Stimulated activated CD8-positive, alpha-beta memory T cell treated with anti-CD3 and anti-CD28 coated beads, Interleukin-4, amount 100 ng/mL, for 4 hours (primary cell): ENCODE measurements at places on chromosomes 12 and 14.

GRCh38 chr14:87615047-87615446 lies 377.9 kb downstream of the GALC start:
- no peak for DNase-seq

GRCh38 chr14:100329233-100330006 lies 6.3 kb downstream of the SLC25A47 start:
- DNase-seq: no peak

GRCh38 chr12:104637604-104638003 lies 180.9 kb downstream of the CHST11 start:
- no peak for DNase-seq

- DNase-seq: no peak
These were observed 78.5 kb downstream of the DICER1 start for GRCh38 chr14:95078867-95079266.

DNA sequence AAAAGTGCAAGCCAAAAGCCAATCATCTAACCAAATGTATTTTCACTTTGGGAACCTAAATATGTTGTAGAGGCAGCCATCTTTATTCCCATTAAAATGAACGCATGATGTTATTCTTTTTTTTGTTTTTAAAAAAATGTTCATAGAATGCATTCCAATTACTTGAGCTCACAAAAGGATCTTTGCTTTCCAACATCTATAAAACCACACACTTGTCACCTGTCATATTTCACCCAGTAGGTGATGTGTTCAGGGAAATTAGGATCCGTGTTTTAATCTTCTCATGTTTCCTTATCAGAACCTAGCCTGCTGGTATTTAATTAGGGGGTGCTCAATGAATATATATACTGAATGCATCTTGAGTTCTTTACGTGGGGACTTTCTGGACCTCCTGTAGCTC lies 13.6 kb downstream of the TTC8 start:
- no peak for DNase-seq

DNA sequence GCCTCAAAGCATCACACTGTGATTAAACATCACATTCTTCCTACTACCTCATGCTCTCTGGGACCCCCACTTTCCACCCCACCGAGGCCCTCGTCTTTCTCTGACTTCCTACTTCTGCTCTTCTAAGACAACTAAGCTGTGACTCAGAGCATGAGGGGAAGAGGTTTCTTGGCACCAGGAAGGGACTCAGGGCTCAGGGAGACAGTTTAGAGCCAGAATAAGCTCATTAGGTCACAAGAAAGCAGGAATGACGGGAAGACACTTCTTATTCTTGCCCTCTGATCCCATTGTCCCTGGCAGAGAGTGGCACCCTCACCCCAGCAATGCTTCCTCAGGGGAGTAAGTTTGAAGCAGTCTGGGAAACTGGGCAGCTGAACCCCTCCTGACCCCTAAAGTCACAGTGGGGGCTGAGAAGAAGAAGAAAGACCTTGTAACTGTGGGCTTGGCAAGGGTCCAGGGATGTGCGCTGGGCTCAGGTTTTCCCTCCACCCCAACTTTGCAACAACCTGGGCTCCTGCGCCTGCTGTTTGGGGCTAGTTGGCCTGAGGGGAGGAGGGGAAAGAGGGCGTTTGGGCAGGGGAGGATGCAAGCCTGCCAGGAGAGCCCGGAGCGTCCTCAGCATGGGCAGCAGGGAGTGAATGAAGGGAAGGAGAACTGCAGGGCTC lies 64.6 kb upstream of the ACTN1 start:
- no peak for DNase-seq

DNA sequence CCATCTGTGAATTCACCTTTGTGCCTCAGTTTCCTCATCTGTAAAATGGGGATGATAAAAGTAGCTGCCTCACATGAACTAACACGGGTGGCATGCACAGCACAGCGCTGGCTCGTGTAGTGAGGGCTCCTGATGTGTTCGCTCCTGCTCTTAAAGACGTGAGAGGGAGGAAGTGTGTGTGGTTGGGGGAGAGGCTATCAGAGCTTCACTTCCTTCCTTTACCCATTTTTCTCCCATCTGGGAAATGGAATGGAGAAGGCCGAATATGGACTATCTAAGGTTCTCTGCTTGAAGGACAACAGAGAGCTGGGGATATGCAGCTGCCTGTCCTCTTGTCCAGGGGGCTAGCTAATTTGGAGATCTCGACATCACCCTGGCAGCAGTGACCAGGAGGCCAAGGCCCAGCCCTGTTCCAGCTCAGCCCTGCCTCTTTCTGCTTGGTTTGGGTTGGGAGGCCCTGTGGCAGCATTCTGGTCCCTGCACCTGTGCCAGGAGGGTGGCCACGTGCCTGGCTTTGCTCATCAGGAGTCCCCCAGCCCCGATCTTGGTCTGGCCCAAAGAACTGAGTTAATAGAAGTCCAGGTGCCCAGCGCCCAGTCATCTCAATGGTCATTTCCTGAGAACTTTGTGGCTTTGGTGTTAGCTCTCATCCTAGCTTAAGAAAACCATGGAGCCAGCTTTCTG lies 44.5 kb upstream of the ESRRB start:
- DNase-seq: no peak

GRCh38 chr14:34049790-34050189 lies 98.9 kb upstream of the EGLN3 start:
- DNase-seq: no peak

DNA sequence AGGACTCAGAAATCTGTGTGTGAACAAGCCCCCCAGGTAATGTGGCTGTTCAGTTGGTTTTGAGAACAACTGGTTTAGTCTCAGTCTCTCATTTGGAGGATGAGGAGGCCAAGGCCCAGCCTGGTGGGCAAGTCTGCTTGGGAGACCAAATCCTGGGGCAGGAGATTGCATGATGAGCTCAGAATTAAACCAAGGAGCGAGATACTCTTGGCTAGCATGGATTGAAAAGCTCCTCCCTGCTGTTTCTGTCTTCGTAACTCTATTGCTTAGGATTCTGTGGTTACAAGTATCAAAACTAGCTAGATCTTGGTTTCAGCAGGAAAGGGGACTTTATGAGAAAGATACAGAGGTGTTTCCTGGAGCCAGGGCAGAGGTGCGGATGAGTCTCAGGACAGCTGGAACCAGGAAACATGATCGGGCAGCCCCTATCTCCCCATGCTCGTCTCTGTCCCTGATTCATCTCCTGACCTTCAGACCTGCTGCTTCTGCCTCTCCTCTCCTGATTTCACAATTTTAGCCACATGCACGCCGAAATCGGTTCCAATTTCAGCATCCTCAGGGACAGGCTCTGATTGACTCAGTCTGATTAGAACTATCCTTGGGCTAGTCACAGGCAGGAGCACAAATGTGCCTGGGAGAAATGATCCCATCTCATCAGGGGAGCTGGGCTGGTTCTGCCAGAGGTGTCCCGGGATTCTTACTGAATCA lies 40.2 kb upstream of the RIN3 start:
- no peak for DNase-seq

DNA sequence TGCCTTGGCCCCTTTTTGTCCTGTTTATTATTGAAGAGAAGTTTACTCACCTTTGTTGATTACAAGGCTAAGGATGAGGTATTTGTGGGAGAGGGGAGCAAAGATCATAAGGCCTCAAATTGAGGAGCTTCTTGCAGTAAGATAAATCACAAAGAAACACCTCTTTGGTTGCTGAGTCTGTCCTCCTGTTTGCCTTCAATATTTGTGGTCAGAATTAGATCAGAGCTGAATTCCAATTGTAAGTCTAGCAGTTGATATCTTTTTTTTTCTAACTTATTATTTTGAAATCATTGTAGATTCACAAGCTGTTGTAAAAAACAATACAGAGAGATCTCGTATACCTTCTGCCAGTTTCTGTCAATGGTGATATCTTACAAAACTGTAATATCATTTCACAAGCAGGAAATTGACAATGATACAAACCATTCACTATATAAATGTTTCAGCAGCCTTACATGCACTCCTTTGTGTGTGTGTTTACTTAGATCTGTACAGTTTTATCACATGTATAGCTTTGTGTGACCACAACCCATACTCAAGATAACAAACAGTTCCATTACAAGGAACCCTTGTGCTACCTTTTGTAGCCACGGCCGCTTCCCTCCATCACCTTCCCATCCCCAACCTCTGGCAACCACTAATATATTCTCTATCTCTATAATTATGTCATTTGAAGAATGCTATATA lies 97.4 kb downstream of the KICS2 start:
- no peak for DNase-seq

DNA sequence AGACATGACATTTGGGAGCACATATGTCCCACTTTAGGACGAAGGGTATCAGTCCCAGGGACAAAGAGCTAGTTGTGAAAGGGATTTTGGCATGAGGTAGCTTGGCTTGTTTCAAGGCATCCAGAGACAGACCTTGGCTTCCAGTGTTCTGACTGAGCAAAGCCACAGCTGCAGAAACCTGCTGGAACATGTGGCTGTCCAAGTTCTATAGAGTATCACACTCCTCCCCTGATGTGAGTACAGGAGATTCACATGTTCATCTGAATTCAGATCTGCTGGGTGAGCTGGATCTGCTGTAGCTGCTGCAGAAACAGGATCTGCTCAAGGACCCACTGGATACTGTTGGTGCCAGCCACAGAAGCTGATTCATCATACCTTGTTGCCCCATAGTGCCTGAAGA lies 10.1 kb upstream of the C14orf39 start:
- no peak for DNase-seq

- no peak for DNase-seq
These were observed 6.2 kb upstream of the RPS6KL1 start for GRCh38 chr14:74929242-74929641.

DNA sequence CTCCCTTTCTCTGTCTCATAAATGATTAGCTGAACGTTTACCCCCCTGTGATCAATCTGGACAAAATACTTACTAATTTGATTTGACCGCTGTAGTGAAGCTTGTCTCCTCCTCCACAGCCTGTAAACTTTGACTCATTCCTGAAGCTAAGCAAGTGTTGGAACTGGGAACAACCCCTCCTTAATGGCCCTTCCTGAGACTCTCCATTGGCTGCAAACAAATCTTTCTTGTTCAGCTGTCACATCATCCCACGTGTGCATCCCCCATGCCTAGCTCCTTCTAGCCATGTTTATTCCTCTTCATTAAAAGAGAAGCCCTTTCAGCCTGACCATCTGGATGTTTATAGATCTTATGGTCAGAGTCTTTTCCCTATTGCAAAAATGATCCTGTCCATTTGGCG lies 281.2 kb downstream of the RGS6 start:
- DNase-seq: no peak

- no peak for DNase-seq
These were observed 67.3 kb downstream of the SPTB start for GRCh38 chr14:64812412-64812811.

DNA sequence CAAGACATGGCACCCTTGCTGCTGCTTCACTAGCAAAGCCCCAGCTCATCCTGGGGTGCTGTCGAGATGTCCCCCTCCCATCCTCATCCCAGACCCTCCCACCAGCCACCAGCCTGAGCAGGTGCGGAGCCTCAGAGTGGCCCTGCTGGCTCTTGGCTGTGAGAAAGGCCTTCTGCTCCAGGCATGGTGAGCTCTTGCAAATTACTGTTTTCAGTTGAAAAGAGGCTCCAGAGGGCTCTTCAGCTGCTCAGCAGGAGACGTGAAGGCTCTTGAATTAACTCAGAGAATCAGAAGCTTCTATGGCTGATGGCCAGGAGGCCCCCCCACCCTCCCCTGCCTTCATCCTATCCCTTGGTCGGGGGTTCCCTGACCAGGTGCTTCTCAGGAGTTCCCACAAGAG lies 44.1 kb downstream of the WSCD2 start:
- no peak for DNase-seq

GRCh38 chr12:22733756-22734155 lies 108.8 kb downstream of the ETNK1 start:
- no peak for DNase-seq

- DNase-seq: no peak
These were observed 71.7 kb upstream of the REP15 start for GRCh38 chr12:27624586-27624985.

DNA sequence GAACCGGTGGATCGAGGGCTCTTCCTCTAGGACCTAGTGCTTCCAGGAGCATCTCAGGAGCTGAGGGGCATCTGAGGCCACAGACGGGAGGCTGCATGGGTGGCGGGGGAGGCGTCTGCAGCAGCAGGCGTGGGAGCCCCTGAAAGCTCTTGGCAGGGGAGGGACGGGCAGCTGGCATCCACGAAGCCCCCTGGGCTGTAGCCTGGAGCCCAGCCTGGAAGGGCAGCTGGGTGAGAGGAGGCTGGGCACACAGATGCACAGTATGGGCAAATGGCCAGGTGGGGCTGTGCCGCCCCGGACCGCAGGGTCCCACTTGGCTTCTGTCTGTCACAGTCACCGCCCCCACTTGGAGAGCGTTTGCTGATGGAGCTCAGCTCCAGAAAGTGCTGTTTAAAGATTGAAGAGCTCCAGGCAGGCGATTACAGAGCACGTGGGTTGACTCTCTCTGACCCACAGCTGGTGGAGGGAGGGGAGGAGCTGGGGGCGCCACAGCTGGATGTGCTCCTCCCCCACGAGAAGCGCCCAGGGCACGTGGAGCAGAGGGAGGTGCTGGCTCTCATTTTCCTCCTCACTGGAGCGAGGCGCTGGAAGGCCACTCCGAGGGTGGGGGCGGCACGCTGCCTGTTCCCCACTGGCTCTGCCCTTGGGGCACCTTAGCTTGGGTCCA lies 155.0 kb upstream of the C14orf180 start:
- DNase-seq: no peak

GRCh38 chr12:14824012-14824634 lies 10.1 kb upstream of the SMCO3 start:
- DNase-seq: no peak

DNA sequence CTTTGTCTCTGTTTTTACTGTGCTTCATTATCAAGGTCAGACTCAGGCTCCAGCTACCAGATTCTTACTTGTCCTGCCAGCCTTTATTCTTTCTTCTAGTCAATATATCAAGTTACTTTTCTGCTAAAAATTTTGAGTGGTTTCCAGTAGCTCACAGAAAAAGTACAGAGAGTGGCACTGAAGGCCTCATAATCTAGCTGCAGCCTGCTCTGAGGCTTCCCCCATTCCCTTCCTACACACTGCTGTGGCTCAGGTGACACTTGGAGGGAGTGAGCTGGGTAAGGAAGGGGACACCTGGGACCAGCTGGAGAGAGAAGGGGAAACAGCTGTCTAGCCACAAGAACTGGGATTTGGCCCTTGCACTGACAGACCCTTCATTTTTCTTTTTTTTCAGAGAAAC lies 25.4 kb downstream of the TTC6 start:
- no peak for DNase-seq

DNA sequence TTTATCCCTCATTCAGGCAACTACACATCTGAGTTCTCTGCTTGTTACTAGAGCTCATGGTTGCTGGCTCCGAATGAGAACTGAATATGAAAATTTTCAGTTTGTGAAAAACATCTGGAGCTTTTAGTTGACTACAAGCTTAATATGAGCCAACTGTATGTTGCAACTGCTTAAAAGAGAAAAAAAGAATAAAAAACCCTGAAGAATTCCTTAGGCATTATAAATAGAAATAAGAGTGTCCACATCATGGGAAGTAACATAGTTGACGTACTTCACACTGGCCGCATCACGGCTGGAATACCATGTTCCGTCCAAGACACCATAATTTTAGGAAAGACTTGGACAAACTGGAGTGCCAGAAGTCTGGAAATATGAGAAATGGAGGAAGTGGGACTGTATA lies 57.9 kb downstream of the PDE3A start:
- DNase-seq: no peak

GRCh38 chr12:2403221-2403976 lies 350.6 kb downstream of the CACNA1C start:
- no peak for DNase-seq
